ENCODE measurements at places on chromosomes 16 and 17. TPM values are rescaled to one million over a fixed set of nuclear protein-coding genes. Genes with fewer than 3 reads are reported as not detected.

The ASIC2 gene
- total RNA-seq, result not detected

The CIITA gene
- 15.5 TPM for total RNA-seq

The KRTAP2-3 gene
- not detected for total RNA-seq

The NUDT16L1 gene
- 55.0 TPM for total RNA-seq

The ABCC11 gene
- not detected for total RNA-seq

The MAP2K4 gene
- 34.6 TPM for total RNA-seq

The PFAS gene
- total RNA-seq, result 36.6 TPM

The ZNF771 gene
- total RNA-seq, result 2.4 TPM

The BIRC5 gene
- total RNA-seq, result 1.9 TPM

The AXIN2 gene
- 41.6 TPM for total RNA-seq

The CHP2 gene
- total RNA-seq, result not detected

The GRN gene
- 24.2 TPM for total RNA-seq

The BCL6B gene
- total RNA-seq, result not detected

The ZP2 gene
- not detected for total RNA-seq

The NHERF1 gene
- 223 TPM for total RNA-seq

The NRN1L gene
- total RNA-seq, result 5.3 TPM

The ATP2A1 gene
- 0.85 TPM for total RNA-seq

The DYNLL2 gene
- 34.9 TPM for total RNA-seq

The BTBD17 gene
- not detected for total RNA-seq

The COQ9 gene
- total RNA-seq, result 34.2 TPM

The FBXW10 gene
- 0.12 TPM for total RNA-seq

The SLC5A11 gene
- total RNA-seq, result not detected

The GP1BA gene
- total RNA-seq, result not detected

The APOH gene
- not detected for total RNA-seq

The DOC2A gene
- total RNA-seq, result 0.33 TPM

The PPL gene
- 0.10 TPM for total RNA-seq

The TP53TG3E gene
- not detected for total RNA-seq

The KIF19 gene
- total RNA-seq, result 0.20 TPM

The SLC12A3 gene
- 0.35 TPM for total RNA-seq

The ACBD4 gene
- 28.4 TPM for total RNA-seq

The SP6 gene
- total RNA-seq, result 0.26 TPM

The EPN3 gene
- 0.08 TPM for total RNA-seq

The ZG16 gene
- total RNA-seq, result not detected

The VAMP2 gene
- 186 TPM for total RNA-seq

The USP43 gene
- 0.23 TPM for total RNA-seq
